ENCODE measurements at places on chromosomes 12 and 14. TPM values are rescaled to one million over a fixed set of nuclear protein-coding genes. Genes with fewer than 3 reads are reported as not detected.

DNA sequence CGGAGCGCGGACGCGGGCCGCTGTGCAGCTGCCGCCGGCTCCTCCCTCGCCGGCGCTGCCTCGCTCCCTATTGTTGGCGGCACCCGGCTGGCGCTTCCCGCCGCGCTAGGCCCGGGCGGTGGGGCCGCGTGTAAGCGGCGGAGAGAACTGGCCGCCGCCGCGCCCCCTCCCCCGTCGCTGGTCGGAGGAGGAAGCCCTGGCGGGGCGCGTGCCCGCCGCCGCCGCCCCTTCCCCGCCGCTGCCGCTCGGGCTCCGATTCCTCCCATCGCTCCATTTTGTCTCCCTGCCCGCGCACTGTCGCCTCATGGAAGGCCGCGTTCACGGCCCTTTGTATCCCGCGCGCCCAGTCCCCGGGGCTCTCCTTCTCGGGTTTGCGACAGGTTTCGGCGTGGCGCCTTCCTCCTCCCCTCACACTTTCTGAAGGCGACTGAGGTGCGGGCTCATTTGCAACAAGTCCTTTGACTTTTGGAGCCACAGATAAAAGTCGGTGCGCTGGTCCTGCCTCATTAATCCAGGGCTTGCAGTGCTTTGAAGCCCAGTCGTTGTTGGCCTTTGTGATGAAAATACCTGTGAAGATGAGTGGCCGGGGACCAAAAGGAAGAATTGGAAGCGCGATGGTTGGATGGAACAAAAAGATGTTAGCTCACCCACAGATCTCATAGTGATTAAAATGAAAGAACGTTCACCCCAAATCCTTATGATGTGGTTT, 707 bp downstream of the CPSF6 start:
- DNase-seq = peak; percentile 59

DNA sequence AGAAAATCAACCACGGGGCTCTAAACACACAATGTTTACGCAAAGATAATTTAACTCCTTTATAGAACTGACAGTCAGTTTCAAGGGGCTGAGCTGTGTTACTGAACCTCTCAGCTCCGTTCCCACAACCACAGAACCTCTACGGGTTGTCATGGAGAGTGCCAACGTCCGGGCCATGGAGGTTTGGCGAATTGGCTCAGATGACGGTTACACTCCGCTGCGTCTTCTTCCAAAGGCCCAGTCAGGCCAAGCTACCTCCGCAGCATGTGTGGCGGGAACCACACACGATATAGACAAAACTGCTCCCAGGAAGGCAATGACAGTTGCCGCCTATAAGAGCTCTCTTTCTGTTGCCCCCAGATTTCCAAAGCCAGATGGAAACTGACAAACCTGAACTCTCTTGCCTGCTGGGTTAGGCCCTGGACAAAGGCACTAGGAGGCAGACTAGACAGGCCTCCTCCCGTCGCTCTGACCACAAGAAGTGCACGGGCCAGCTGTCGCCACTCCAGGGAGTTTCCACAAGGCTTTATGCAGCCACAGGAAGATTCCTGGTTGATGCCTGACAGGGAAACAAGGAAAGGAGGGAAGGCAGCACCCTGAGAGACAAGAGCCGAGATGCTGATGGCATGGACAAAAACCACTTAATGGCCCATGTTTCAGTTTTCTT, 30.3 kb downstream of the CCDC88C start:
- DNase-seq = peak; percentile 78

Gene SOX5
- total RNA-seq = not detected

DNA sequence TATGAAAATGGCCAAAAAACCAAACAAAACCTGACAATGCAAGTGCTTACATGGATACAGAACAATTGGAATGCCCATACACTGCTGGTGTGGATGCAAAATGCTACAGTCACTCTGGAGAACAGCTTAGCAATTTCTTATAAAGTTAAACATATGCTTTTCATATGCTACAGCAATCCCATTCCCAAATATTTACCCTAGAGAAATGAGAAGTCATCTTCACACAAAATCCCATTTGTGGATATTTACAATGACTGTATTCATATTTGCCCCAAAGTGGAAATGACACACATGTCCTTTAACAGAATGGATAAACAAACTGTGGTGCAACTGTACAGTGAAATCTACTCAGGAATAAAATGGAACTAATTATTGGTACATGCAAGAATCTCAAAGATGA, 20.4 kb downstream of the SAV1 start:
- DNase-seq = no peak

GRCh38 chr12:124085419-124086296, 112.6 kb downstream of the ZNF664 start:
- DNase-seq = no peak

DNA sequence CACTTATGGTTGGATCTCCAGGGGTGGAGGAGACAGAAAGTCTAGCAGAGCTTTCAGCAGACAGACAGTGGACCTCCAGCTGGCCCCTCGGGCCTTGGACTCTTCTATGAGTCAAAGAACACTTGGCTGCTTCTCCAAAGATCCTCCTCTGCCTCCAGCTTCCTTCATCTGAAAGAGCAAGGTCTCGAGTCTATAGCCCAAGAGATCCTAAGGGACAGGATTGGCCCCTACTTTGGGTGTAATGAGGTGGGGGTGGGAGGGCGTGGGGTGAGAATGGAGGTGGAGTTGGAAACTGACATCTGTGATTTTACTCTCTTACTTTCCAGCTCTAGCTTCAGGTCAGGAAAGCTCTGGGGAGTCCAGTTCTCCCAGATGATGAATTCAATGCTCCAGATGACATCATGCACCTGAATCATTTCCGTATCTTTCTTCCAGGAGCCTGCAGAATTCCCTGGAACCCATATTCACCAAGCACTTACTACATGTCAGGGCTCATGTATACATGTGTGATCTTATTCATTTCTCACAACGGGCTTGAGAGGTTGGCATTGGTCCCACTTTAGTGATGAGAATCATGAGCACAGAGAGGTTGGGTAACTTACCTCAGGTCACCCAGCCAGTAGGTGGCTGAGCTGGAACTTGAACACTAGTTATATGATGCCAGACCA, 10.2 kb upstream of the PGF start:
- DNase-seq = peak; percentile 26

Gene KLRB1
- total RNA-seq = not detected

- DNase-seq = no peak
Measured at GRCh38 chr14:99268810-99269707, 2.9 kb downstream of the BCL11B start.

Gene PIK3C2G
- not detected for total RNA-seq

GRCh38 chr12:19894803-19895202, 455.5 kb downstream of the AEBP2 start:
- no peak for DNase-seq

DNA sequence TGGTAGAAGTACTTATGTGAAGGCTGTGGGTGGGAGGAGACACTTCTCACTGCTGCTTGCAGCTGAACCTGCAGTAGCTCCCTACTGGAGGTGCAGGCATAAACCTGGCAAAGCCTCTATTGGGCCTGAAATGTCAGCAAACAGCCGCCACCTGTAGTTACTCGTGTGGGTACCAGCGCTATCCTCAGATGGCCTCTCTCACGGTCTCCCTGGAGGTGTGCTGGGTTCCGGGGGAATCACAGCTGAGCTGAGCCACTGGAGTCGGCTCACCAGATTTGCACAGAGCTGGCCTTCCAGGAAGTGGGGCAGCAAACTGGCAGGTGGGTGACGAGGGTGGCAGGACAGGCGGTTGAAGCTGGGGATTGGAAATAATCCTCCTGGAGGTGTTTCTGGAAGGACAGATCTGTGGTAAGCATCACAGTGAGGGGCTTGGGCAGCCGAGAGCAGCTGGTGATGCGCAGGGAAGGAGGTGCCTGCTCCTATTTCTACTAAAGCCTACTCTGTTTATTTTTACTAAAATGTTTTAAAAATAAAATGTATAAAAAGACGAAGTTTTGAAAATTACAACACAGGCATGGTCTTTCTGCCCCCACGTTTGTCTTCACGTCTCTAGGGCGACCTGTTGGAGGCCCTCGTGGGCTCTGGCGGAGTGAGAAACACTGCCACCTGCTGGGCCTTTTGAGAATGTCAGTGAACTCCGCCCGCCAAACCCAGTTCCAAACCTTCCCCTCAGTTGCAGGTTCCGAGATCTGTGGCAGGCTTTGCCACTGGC, 67.8 kb upstream of the PLEKHG3 start:
- peak; percentile 20 for DNase-seq

All from MG63 (cell line).